ENCODE measurements at places on chromosomes 12 and 14. TPM values are rescaled to one million over a fixed set of nuclear protein-coding genes. Genes with fewer than 3 reads are reported as not detected.

- no peak for DNase-seq
Measured at GRCh38 chr12:123265851-123266678, 5.6 kb downstream of the CDK2AP1 start.

- no peak for DNase-seq
Measured at GRCh38 chr12:47122602-47123001, 42.8 kb upstream of the AMIGO2 start.

- DNase-seq = no peak
Measured at GRCh38 chr14:102929241-102930137, 7.0 kb downstream of the AMN start.

Gene CCDC197
- not detected for total RNA-seq

DNA sequence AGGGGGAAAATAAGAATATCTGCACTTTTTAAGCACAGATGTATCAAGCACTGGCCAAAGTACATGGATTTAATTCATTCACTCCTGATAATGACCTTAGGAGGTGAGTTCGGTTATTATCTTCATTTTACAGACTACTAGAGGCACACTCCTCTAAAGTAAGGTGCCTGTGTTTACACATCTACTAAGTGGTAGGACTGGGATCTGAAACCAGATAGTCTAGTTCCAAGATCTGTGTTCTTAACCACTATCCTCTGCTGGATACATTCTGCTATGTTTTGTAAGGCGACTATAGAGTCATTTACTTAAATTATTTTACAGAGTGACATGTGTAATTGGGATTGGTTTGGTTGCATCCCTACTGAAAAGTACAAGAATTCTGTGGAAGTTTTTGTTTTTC lies 175.3 kb downstream of the ESR2 start:
- DNase-seq = no peak

Gene SYNDIG1L
- total RNA-seq = 1.1 TPM

GRCh38 chr12:46208370-46208769 lies 60.5 kb downstream of the SLC38A1 start:
- no peak for DNase-seq

DNA sequence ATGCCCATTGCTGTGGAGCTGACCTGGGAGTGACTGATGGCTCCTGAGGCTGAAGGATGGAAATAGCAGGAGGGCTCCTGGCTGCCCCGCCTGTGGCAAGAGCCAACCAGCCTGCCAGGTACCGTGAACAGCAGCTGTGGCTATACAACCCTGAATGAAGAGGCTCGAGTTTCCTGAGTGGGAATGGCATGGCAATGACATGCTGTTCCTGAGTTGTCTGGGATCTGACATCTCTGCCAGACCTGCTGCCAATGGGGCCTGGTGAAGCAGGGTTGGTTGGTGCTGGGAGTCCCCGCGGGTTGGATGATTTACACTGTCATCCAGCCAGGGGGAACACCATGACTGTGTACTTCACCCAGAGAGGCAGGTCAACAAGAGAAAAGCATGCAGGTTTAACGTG lies 31.8 kb upstream of the LRRC10 start:
- DNase-seq = no peak

- no peak for DNase-seq
Measured at GRCh38 chr14:55769877-55770276, 189.9 kb downstream of the KTN1 start.

Gene OS9
- 90.0 TPM for total RNA-seq

Gene SYNE2
- total RNA-seq = 94.8 TPM

GRCh38 chr12:77062846-77063461 lies 2.4 kb downstream of the E2F7 start:
- no peak for DNase-seq

Gene KRT2
- total RNA-seq = not detected

DNA sequence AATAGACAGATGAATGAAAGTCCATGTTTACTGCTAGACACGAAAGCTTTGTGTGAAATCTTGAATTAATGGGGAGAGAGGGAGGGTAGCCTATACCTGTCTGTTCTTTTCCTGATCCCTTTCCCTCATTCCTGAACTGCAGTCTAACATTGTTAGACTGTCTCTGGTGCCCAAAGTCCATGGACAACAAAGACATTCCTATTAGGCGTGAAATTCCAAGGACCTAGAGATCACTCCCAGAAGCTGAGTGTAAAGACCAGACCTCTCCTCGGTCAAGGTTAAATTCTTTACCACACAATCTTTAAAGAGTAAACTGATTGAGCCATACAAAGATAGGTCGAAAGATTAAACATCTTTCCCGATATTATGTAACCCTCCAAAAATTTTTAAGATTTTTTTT lies 270.7 kb upstream of the GARIN2 start:
- no peak for DNase-seq

DNA sequence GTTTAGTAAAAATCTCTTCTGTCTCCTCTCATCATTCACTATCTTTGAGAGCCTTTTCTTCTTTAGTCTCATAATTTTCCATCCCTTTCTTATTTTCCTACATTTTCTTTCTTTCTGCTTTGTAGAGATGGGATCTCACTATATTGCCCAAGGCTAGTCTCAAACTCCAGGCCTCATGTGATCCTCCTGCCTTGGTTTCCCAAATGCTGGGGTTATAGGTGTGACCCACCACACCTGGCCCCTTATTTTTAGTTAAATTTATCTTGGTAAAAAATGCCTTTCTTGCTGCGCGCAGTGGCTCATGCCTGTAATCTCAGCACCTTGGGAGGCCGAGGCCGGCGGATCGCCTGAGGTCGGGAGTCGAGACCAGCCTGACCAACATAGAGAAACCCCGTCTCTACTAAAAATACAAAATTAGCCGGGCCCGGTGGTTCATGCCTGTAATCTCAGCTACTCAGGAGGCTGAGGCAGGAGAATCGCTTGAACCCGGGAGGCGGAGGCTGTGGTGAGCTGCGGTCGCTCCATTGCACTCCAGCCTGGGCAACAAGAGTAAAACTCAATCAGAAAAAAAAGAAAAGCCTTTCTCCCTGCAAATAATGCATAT lies 996 bp downstream of the SLC2A3 start:
- DNase-seq = no peak

Gene SH2B3
- total RNA-seq = 5.1 TPM

Gene CDKN1B
- total RNA-seq = 143 TPM

DNA sequence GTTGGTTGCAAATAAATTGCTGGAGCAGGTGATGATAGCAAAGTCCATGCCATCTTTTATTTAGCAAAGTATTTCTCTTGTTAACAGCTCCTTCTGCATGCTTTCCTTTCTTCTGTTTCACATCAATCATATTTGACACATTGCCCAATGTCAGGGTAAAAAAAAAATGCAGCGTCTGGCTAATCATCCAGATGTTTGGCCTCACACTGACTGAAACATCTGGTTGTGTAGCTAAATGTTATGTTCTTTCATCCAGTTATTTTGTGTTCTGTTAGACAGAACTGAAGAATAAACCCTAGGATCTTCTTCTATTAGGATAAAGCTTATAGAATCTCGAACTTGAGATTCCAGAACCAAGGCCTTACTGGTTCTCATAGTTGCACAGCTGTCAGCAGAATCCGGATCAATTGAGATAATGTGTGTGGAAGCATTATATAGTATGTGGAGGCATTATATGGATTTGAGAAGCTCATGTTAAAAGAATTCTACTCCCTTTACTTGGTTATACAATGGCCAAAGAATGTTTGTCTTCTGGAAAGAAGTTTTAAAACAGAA lies 859.2 kb downstream of the DIO2 start:
- DNase-seq = no peak

DNA sequence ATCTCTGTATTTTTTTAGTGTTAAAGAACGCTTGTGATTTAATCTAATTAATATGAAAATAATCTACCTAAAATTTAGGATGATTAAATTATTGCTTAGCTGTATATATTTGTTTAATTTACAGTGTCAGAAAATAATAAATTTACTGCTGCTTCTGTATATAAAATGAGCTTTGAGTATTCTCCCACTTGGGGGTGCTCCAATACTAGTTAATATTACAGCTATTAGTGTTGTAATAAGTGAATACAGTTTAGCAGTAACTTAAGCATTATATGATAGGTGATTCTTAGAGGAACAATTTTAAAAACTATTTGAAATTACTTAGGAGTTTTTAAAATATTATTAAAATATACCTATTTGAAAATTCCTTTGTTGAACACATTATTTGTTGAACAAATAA lies 62.2 kb downstream of the PAPOLA start:
- no peak for DNase-seq

GRCh38 chr14:69183735-69184134 lies 7.6 kb upstream of the EXD2 start:
- no peak for DNase-seq

DNA sequence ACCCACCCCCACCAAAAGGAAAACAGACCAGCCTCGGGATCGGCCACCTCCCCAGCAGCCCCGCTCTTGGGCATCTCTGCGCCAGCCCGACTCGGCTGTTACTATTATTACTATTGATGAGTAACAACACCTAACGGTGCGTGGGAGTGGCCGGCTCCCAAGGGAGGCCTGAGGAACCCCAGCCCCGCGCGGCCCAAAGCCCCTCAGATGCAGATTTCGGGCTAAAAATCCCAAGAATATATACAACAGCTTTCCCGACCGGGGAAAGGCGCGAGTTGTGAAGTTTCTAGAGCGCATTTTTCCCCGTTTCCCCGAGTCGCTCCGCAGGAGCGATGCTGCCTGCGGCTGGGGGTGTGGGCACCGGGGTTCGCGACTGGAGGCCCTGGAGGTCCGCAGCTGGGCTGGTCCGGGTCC lies 565 bp downstream of the NT5DC3 start:
- no peak for DNase-seq

DNA sequence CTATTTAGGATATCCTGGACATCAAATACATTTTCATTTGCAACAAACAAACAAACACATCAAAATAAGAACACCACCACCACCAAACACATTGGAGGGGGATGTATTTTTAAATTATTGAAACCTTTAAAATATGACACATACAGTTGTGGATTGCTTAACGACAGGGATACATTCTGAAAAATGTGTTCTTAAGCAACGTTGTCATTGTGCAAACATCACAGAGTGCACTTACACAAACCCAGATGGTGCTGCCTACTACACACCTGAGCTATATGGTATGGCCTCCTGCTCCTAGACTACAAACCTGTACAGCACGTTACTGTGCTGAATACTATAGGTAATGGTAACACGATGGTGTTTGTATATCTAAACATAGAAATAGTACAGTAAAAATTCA lies 19.4 kb downstream of the PYGL start:
- DNase-seq = no peak

DNA sequence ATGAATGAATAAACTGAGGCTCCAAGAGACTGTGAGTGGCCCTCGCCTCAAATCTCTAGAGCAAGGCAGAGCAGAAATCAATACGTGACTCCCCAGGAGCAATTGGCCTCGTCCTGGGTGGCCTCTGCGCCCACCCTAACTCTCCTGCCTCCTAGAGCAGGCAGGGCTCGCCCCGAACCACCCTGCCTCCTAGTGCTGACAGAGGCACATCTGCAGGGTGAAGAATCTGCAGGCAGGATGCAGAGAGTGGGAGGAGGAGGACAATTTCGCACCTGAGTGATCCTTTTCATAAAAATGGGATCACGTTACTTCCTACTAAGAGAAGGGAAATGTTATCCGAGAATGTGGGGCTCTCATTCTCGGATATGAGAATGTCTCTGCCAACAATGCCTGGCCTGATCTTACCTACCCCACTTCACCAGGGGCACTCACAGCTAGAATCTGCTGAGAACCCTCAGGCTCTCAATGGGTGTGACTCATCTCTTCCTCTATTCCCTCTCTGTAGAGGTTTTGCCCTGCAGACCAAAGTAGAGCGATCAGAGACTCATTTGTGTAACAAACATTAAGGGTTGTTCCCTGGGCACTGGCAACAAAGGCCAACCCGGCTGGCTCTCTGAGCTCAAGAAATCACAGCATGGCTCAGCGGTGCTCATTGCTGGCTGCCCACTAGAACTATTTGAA lies 61.7 kb upstream of the BCL2L14 start:
- DNase-seq = no peak

Gene MMP14
- 8.3 TPM for total RNA-seq

DNA sequence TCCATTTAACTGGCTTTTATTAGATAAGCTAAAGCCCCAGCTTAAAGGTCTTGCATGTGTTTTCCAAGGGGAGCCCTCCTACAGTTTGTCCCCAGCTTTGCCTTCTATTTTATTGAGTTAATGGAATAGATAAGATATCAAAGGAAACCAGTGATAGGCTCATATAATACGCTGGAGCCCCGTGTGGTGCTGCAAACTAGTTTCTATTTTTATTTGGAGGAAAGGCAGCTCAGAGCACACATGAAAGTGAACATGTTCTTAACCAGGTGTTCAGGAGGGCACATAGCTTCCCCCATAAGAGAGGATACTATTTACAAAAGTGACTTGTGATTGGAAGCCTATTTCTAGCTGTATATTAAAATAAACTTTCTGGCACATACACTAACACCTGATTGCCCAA lies 251.7 kb downstream of the PDZRN4 start:
- no peak for DNase-seq

Gene PGF
- total RNA-seq = 2.0 TPM

GRCh38 chr12:96743606-96744005 lies 163.5 kb upstream of the NEDD1 start:
- DNase-seq = no peak

Gene IL26
- total RNA-seq = not detected

GRCh38 chr12:79373896-79374499 lies 316.8 kb downstream of the PAWR start:
- no peak for DNase-seq

Gene G2E3
- 59.0 TPM for total RNA-seq

DNA sequence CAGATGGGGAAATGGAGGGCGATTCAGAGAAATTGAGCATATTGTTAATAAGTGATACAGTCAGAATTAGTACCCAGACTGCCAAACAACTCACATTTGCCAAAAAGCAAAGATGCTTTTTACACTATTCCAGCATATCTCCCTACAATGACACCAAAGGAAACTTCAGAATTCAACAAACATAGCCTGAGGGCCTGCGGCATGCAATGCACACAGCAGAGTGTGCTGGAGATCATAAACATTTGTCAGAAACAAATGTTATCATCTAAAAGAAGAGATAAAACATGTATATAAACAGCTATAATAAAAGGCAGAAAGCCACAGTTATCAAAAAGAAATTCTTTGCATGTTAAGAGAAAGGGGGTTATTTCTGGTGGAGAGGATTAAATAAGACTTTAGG lies 20.1 kb upstream of the GARIN6 start:
- DNase-seq = no peak

DNA sequence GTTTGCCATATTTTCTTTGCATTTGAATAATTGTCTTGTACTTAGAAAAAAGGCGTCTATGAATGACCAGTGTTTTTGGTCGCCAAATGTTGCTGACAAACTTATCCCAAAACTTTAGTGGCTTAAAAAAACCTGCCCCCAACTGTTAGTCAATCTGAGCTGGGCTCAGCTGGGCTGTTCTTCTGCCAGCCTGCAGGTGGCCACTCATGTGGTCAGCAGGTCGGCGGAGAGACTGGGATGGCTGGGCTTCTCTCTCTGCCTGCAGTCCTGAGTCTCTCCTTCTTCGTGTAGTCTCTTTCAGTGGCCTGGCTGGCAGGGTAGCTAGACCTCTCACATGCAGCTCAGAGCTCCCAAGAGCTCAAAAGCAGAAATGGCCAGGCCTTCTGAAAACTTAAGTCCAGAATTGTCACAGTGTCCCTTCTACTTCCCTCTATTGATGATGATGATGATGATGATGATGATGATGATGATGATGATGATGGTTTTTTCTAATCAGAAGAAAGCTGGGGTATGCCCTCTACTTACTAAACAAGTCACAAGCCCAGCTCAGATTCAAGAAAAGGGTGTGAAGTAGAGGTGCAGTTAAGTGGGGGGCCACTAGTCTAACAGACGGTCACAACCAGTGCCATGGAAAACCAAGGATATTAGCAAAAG lies 87.9 kb downstream of the PTPN11 start:
- DNase-seq = no peak

GRCh38 chr14:35339761-35340406 lies 47.7 kb downstream of the PSMA6 start:
- no peak for DNase-seq
